Panc1 (cell line): ENCODE measurements at places on chromosomes 5 and 9. TPM values are rescaled to one million over a fixed set of nuclear protein-coding genes. Genes with fewer than 3 reads are reported as not detected.

- peaks cover 6% of the 10 kb centered on the region; the same call in 1 of the 2 replicates for H3K4me1 ChIP-seq
- DNase-seq = no peak
- peaks cover 8% of the 10 kb centered on the region for H3K27me3 ChIP-seq
- H3K36me3 ChIP-seq = no peaks in the 10 kb centered on the region
Observed at GRCh38 chr5:1440098-1440493, 5.1 kb downstream of the SLC6A3 start.

DNA sequence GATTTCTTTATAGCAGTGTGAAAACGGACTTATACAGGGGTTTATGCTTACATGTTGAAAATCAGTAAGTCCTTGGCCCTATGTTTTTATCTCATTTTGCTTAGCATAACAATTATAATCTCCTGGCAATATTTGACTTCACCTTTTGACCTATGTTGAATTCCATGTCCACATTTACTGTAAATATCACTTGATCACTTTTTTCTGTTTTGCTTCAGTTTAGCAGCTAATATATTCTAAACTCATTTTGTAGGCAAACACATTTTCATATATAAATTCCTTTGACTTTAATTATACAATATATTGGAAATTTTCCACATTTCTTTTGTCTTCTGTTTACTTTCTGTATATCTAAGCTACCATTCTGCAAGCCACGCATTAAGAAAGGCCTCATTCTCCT is 674.0 kb downstream of the MAT2B start:
- no peaks in the 10 kb centered on the region for H3K36me3 ChIP-seq
- no peaks in the 10 kb centered on the region for H3K27me3 ChIP-seq
- no peak overlapping the region for H3K4me3 ChIP-seq
- DNase-seq = no peak
- no peak overlapping the region for H3K27ac ChIP-seq
- no peaks in the 10 kb centered on the region for H3K4me1 ChIP-seq

DNA sequence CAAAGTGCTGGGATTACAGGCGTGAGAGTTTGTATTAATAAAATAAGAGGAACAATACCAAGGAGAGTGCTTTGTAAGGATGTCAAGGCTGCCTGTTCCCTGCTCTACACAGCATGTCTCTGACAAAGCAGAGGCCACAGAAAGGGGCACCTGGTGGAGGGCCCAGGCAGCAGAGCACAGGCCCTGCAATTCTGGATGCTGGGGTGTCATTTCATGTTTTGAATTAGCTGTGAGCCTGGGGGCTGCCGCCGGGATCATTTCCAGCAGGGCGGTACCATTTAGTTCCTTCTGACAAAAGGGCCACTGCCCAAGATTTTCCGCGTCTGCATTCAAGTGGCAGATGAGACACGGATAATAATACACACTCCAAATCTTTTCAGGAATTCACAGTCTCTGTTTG is 396.9 kb downstream of the GADD45G start:
- H3K4me1 ChIP-seq = peaks cover 18% of the 10 kb centered on the region
- H3K4me3 ChIP-seq = no peak overlapping the region
- no peaks in the 10 kb centered on the region for H3K36me3 ChIP-seq
- no peak overlapping the region; the same call in 1 of the 2 replicates for H3K27ac ChIP-seq
- H3K27me3 ChIP-seq = no peaks in the 10 kb centered on the region
- no peak for DNase-seq

The ANKRD18B gene
- 7.3 TPM for total RNA-seq

GRCh38 chr9:89593727-89594427 is 10.9 kb upstream of the GADD45G start:
- H3K4me3 ChIP-seq = no peak overlapping the region
- no peaks in the 10 kb centered on the region for H3K27me3 ChIP-seq
- H3K4me1 ChIP-seq = no peaks in the 10 kb centered on the region
- DNase-seq = no peak
- no peaks in the 10 kb centered on the region for H3K36me3 ChIP-seq
- no peak overlapping the region for H3K27ac ChIP-seq

The CEP72 gene
- 33.2 TPM for total RNA-seq

GRCh38 chr9:106622164-106622487 is 240.8 kb upstream of the ZNF462 start:
- no peak overlapping the region for H3K27ac ChIP-seq
- no peak overlapping the region for H3K4me3 ChIP-seq
- H3K27me3 ChIP-seq = no peaks in the 10 kb centered on the region
- H3K4me1 ChIP-seq = no peaks in the 10 kb centered on the region
- no peaks in the 10 kb centered on the region for H3K36me3 ChIP-seq

DNA sequence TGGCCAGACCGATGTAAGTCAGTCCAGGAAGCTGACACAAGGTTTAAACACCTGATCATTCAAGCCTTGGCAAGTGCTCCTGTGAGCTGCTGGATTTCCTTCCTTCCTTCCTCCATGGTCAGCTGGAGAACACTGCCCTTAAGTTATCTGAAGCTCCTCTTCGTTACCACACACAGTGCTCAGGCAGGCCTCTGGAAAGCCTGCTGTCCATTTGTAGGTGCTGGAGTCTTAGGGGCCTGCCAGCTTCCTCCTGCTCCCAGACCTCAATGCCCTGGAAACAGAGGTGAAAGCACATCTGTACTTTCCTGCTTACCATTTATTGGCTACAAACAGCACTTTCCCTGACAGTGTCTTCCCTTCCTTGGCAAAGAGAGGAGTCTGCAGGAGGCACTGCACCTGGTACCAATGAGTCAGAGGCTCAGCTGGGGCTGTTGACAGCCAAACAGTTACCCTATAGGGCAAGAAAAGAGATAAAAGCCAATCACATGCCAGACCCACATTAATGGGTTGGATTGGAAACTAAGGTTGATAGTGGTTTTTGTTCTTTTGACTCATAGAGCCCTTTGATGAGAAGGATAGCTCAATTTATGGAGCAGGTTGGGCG is 72.6 kb upstream of the PUM3 start:
- DNase-seq = no peak
- no peaks in the 10 kb centered on the region for H3K36me3 ChIP-seq
- no peak overlapping the region for H3K4me3 ChIP-seq
- H3K27ac ChIP-seq = no peak overlapping the region

The CTNND2 gene
- 1.0 TPM for total RNA-seq

- DNase-seq = no peak
- H3K4me3 ChIP-seq = no peak overlapping the region
- no peaks in the 10 kb centered on the region for H3K4me1 ChIP-seq
- no peaks in the 10 kb centered on the region for H3K36me3 ChIP-seq
Observed at GRCh38 chr5:111853748-111854147, 96.8 kb upstream of the NREP start.

DNA sequence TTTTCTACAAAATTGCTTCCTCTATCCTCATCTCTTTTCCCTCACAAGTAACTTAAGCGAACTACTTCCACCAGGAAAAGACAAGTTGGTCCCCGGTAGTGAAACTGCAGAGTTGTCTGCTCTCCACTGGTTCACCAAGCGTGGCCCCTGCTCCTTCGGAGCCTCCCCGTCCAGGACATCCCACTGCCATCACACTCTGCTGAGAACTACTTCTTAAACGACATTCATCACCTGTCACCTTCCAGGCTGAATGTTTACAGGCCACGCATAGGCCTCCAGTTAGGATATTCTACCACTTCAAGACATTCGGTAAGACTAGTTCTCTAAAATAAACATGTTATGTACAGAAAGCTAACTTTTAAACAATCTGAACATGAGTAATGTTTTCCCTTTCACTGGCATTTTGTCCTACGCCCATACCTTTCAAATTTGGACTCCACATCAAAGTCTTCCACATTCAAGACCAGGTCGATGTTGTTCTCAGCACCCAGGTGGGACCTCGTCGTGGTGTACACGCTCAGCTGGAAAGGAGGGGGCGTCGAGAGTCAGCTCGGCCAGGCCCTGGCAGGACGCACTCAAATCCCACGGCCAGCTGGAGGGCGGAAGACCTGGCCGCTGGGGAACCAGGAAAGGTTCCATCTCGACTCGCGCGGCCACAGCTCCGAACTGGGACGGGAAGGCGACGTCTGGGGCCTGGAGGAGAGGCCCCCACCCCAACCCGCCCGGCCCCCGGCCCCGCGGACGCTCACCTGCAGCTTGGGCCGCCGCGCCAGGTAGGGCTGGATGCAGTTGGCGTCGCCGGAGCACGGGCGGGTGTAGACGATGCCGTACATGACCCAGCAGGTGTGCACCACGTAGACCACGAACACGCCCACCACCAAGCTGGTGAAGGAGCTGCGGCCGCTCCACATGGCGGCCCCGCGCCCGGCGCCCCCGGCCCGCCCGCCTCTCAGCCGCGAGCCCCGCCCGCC is 683 bp downstream of the CLPTM1L start:
- DNase-seq = no peak
- peaks cover 23% of the 10 kb centered on the region for H3K36me3 ChIP-seq
- peaks cover 16% of the 10 kb centered on the region for H3K4me1 ChIP-seq

DNA sequence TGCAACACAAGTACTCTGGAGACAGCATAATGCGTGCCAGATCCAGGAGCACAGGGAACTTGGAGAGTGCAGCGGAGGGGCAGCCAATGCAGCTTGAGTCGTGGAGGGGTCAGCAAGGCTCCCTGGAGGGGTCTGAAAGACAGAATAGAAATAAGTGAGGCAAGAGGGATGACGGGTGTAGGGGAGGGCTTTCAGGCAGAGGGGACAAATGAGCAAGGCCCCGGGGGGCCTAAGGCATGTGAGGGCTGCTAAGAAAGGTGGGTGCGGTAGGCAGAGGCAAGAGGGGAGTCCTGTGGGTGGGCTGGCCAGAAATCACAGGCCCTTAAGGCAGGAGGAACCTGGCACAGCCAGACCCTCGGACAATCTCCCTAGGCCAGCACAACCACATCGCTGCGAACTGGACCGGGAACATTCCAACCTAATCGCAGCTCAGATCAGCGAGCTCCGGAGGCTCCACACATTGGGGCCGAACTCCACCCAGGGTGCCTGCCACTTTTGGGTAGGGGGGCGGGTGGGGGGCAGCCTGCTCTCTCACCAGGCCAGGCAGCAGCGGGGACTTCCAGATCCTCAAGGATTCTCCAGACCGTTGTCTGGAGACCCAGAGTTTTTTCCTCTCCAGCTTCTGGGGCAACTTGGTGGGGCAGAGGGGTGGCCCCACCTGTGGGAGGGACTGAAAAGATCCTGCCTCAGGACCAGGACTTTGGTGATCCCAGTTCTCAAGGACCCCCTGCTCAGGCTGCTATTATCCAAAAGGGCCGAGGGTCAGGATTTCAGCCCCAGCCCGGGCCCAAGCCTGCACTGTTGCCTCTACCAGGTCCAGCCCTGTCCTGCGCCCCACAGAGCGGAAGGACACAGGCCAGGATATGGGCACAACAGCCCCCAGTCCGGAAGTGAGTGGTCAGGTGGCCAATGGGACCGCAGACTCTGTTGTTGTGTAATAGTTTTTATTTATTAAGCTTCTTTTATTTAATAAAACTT is 22.7 kb upstream of the CYSTM1 start:
- no peak for DNase-seq
- H3K4me1 ChIP-seq = peaks cover 6% of the 10 kb centered on the region
- no peak overlapping the region for H3K4me3 ChIP-seq
- H3K27ac ChIP-seq = no peak overlapping the region
- H3K27me3 ChIP-seq = no peaks in the 10 kb centered on the region

GRCh38 chr5:101102506-101102905 is 199.4 kb upstream of the ST8SIA4 start:
- H3K4me3 ChIP-seq = no peak overlapping the region
- no peaks in the 10 kb centered on the region for H3K4me1 ChIP-seq
- no peak for DNase-seq
- no peaks in the 10 kb centered on the region for H3K27me3 ChIP-seq

DNA sequence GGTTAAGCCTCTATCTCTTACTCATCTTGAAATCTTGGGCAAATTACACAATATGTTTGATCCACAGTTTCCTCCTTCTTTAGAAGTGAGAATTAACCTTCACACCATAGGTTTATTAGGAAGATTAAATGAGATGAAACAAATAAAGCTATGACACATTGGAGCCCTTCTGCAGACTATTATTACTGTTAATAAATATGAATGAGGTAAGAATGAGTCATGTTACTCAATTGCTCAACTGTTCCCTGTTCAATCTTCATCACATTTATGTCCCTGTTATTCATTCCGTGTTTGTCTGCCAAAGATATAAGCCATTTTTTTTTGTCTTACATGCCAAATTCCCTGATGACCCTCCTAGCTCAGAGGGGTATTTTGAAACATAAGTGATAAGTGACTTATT is 52.1 kb upstream of the PAPPA start:
- no peaks in the 10 kb centered on the region for H3K36me3 ChIP-seq
- H3K27ac ChIP-seq = no peak overlapping the region
- no peaks in the 10 kb centered on the region for H3K4me1 ChIP-seq
- DNase-seq = no peak
- H3K4me3 ChIP-seq = no peak overlapping the region

GRCh38 chr5:95701074-95701473 is 18.3 kb upstream of the SPATA9 start:
- DNase-seq = no peak
- H3K36me3 ChIP-seq = no peaks in the 10 kb centered on the region
- no peaks in the 10 kb centered on the region for H3K27me3 ChIP-seq
- H3K4me1 ChIP-seq = peaks cover 20% of the 10 kb centered on the region; the same call in 1 of the 2 replicates

The MELK gene
- total RNA-seq = 112 TPM

GRCh38 chr5:169545762-169546161 is 37.8 kb upstream of the SPDL1 start:
- H3K27ac ChIP-seq = no peak overlapping the region; the same call in 1 of the 2 replicates
- no peaks in the 10 kb centered on the region; the same call in 1 of the 2 replicates for H3K4me1 ChIP-seq
- H3K27me3 ChIP-seq = no peaks in the 10 kb centered on the region
- no peak for DNase-seq

DNA sequence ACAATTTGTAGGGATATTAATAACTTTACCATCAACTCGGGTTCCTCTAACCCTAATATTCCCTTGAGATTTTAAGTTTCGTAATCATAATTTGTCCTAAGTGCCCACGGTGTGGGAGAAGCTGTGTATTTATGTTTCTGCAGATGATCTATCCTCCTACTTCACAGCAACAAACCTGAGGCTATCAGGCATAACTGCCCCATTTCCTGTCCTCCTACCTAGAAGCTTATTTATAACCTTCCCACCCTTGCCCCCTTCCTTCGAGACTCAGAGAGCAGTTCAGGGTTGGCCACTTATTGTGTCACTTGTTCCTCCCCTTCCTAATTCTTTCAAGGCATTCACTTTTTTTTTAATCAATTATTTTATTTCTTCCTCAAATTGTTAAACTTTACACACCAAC is 29.6 kb upstream of the LCP2 start:
- no peaks in the 10 kb centered on the region for H3K4me1 ChIP-seq
- H3K36me3 ChIP-seq = no peaks in the 10 kb centered on the region
- no peak overlapping the region for H3K4me3 ChIP-seq
- no peak overlapping the region for H3K27ac ChIP-seq
